Vagina (tissue), 2 donors: ENCODE measurements at places on chromosomes 7 and 10.

DNA sequence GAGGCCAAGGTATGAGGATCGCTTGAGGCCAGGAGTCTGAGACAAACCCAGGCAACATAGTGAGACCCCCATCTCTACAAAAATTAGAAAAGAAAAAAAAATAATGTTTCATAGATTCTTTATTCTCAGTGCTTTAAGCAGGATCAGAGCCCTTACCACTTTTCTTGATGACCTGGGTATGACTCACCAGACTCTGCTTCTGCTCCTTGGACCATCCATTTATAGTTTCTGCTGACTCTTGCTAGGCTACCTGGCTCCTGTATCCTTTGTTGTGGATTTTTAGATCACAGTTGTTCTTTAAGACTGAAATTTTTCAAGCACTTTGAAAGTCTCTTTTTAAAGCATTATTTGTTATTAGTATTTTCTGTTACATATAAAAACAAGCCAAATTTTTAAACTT is 411.1 kb downstream of the GFRA1 start:
- H3K4me1 ChIP-seq: no peaks in the 10 kb centered on the region
- H3K36me3 ChIP-seq: no peaks in the 10 kb centered on the region
- no peak overlapping the region for H3K4me3 ChIP-seq
- no peak for DNase-seq
- no peaks in the 10 kb centered on the region for H3K27me3 ChIP-seq

DNA sequence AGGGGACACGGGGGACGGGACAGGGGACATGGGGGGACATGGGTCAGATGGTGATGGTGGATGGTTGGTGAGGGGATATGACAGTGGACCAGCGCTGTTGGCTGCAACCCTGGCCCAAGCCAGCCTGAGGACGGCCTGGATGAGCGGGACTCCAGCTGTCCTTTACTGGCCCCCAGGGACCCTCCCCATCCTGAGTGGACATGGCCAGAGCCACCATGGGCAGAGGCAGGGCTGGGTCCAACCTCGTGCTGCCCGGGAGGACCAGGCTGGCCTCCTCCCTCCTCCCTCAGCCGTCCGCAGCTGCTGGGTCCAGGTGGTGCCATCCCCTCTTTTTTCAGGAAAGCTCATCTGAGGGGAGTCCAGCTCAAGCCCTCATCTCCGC is 30.4 kb downstream of the GET4 start:
- H3K4me1 ChIP-seq: peaks cover 16% of the 10 kb centered on the region
- no peak for DNase-seq
- no peak overlapping the region for H3K4me3 ChIP-seq

DNA sequence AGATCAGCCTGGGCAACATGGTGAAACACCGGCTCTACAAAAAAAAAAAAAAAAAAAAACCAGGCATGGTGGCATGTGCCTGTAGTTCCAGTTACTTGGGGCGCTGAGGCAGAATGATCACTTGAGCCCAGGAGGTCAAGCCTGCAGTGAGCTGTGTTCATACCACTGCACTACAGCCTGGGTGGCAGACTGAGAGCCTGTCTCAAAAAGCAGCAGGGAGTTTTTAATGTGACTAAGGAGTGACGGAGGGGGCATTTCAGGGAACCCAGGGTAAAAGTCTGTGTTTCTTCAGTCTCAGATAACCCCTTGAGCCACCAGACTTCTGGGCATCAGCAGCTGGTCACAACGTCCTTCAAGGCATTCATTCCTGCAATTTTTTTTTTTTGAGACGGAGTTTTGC is 2.2 kb upstream of the C10orf95 start:
- no peak overlapping the region for H3K27ac ChIP-seq
- no peak for DNase-seq
- no peak overlapping the region for H3K4me3 ChIP-seq
- H3K4me1 ChIP-seq: peaks cover 5% of the 10 kb centered on the region
- H3K27me3 ChIP-seq: no peaks in the 10 kb centered on the region

- no peaks in the 10 kb centered on the region for H3K36me3 ChIP-seq
- H3K27ac ChIP-seq: no peak overlapping the region
- no peak overlapping the region for H3K4me3 ChIP-seq
Measured at GRCh38 chr7:34331102-34331501, 326.9 kb upstream of the NPSR1 start.

GRCh38 chr7:93150200-93150835 is 2.1 kb upstream of the SAMD9L start:
- no peak overlapping the region for H3K27ac ChIP-seq
- no peaks in the 10 kb centered on the region for H3K27me3 ChIP-seq
- no peak for DNase-seq
- no peak overlapping the region for H3K4me3 ChIP-seq

DNA sequence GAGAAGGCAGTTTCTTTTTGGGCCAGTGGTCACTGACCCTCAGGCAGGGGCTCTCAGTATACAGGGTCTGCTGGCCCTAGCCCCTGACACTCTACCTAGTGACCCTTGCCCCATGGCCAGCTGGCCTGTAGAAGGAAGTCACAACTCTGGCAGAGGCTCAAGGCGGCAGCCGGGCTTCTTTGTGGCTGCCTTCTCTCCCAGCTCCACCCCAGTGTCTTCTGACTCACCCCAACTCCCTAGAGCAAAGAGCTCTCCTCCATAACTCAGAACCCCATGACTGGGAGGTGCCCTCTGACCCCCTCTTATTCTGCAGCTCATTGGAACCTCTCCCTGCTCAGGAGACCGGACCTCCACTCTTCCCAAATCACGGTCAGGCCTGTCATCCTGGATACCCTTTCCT is 358.2 kb downstream of the FGFR2 start:
- H3K27ac ChIP-seq: no peak overlapping the region
- no peak for DNase-seq
- no peak overlapping the region for H3K4me3 ChIP-seq
- H3K27me3 ChIP-seq: no peaks in the 10 kb centered on the region

DNA sequence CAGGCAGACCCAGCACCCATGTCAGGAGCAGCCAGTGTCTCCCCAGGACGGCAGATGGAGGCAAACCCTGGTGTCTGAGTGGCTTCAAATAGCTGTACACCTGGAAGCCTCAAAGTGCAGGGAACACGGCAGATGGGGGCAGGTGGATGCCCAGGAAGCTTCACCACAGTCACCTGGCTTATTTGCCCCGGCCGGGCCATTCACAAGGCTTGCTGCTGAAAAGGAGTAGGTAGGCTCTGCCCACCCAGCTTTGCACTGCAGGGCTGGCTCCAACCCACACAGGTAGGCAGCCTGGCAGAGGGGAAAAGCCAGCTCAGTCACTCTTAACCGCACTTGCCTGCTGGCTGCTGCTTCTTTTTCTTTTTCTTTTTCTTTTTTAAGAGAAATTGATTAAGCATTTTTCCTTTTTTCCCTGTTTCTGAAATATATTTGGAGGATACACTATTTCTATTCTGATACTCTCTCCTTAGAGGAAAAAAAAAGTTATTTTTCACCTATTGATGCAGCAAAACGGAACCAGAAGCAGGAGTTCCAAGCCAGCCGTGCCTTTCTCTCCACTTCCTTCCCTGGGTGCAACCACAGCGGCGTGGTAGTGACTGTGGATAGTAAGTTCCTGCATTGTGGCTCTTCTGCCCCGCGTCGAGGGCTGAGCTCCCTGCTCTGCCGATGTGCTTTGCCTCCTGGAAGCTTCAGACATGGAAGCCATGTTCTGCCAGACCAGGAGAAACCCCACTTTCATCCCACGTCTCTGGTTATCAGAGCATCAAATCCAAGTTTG is 118.3 kb downstream of the KLF6 start:
- peaks cover 9% of the 10 kb centered on the region for H3K4me1 ChIP-seq
- no peak for DNase-seq
- H3K27ac ChIP-seq: no peak overlapping the region
- H3K27me3 ChIP-seq: no peaks in the 10 kb centered on the region
- H3K36me3 ChIP-seq: no peaks in the 10 kb centered on the region
- H3K4me3 ChIP-seq: no peak overlapping the region

DNA sequence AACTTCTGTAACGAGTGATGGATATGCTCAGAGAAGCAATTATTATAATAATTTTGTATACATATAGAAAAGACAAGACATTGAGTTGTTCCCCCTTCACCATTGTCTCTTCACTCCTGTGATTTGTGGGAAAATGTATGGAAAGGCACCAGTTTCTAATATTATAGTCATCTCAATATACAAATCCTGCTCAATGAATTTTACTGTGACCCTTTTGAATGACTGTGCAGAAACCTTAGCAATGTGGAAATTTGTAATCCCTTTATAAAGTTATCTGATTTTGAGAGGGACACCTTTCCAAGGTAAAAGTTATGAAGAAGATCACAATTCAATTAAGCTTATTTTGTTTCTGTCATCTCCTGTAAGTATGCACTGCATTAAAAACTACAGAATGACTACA is 74.3 kb upstream of the DKK1 start:
- H3K27ac ChIP-seq: no peak overlapping the region
- H3K4me3 ChIP-seq: no peak overlapping the region
- no peaks in the 10 kb centered on the region for H3K4me1 ChIP-seq
- no peak for DNase-seq
- H3K36me3 ChIP-seq: no peaks in the 10 kb centered on the region
- H3K27me3 ChIP-seq: no peaks in the 10 kb centered on the region

DNA sequence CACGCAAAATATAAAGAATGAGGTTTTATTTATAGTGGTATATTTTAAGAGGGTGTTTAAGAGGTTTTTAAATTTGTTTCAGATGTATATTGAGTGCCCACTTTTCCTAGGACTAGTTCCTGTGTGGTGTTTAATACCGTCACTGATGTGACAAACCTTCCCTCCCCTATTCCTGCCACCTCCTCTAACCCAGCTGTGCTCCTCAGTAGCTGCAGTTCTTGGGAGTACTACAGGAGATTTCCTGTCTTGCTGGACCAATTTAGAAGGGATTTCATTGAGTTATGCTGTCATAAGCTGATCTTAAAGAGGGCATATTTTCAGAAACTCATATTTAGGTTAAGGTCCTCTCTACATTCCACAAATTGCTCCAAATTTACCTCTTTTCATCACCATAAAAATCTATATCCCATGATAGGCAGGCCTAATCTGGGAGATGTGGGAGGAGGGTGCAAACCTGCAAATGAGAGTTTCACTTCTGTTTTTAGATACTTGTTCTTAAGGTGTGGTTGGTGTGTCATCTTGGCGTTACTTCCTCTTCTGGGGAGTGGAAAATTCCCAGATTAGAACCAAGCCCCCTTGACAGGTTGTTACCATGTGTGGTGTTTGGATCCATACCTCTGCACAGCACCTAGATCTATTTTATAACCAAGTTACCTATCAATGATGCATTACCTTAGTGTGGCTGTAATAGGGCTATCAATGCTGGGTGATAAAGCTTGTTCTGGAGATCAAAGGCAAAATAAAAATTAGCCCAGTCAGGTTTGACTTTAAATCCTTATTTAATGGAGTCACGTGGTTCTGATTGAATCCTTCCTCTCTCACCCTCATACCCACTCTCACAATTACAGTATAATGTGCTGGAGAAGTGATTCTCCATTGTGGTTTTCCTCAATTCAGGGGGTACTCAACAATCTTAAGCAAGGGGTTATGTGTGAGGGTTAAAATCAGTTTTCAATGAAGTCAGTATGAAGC is 141.1 kb downstream of the CDK14 start:
- no peaks in the 10 kb centered on the region for H3K36me3 ChIP-seq
- no peak for DNase-seq
- no peaks in the 10 kb centered on the region for H3K27me3 ChIP-seq
- no peak overlapping the region for H3K4me3 ChIP-seq

DNA sequence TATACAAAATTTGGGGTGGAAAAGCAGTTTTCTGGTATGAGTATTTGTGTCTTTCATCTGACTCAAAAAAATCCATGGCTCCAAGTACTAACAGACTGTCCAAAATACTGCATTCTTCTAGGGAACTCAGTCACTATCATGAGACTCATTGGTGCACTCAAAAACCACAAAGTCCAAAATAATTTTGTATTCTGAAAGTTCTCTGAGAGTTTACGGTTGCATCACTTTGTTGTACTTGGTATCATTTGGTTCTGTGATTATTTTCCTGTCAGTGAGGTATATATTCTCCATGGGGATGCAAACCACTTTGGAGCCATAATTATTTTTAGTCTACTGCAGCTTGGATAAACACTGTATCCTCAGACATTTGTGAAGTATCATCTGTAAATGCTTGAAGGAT is 28.0 kb upstream of the CABCOCO1 start:
- H3K27ac ChIP-seq: no peak overlapping the region
- DNase-seq: no peak
- H3K27me3 ChIP-seq: no peaks in the 10 kb centered on the region

DNA sequence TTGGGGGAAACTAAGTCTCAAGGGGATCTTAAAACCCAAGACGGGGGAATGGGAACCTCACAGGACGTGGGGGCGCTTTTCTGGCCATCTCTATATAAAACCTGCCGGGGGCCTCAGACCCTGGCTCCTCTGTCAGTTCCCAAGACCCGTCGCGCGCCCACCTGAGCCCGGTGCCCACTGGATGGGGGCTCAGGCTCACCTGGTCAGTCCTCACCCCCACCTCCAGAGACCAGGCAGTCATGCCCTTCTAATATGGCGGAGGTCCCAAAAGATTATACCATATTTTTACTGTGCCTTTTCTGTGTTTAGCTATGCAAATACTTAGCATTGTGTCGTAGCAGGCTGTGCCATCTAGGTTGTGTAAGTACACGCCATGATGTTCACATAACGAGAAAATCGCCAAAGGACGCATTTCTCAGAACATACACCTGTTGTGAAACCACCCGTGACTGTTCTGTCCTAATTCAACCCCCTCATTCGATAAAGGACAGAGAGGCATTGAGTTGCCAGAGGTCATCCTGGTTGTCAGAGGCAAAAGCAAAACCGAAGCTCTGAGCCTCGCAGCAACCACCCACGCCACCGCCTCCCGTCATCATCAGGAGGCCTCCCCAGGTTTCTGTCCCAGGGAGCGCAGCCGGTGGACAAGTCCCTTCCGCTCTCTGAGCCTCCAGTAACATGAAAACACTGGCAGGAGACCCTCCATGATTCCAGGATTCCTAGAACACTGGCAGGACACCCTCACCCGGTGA is 28.9 kb downstream of the OAT start:
- no peak for DNase-seq
- H3K4me3 ChIP-seq: peak overlapping the region; percentile 54
- no peaks in the 10 kb centered on the region for H3K27me3 ChIP-seq

DNA sequence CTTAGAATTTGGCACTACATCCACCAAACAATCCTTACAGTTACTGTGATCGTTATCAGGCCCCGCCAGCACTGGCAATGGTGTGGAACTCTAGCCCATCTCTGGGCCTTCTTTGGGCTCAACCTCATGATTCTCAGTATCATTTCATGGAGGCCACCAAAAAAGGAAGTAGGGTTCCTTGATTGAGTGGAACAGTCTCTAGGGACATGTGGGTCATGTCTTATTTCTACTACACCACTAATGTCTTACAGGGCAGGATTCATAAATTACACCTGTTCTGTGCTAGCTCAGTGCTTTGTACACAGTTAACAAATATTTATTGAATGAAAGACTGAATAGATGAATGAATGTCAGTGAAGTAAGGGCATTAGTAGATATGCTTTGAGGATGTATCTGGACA is 53.9 kb downstream of the AP3M1 start:
- H3K36me3 ChIP-seq: peaks cover 84% of the 10 kb centered on the region
- no peak overlapping the region for H3K27ac ChIP-seq
- no peak overlapping the region for H3K4me3 ChIP-seq
- H3K27me3 ChIP-seq: no peaks in the 10 kb centered on the region

GRCh38 chr7:2681929-2682799 is 5.8 kb upstream of the AMZ1 start:
- no peak for DNase-seq
- H3K27me3 ChIP-seq: no peaks in the 10 kb centered on the region
- peaks cover 23% of the 10 kb centered on the region for H3K4me1 ChIP-seq

- no peak overlapping the region for H3K27ac ChIP-seq
- no peak for DNase-seq
- no peak overlapping the region for H3K4me3 ChIP-seq
- no peaks in the 10 kb centered on the region for H3K4me1 ChIP-seq
Measured at GRCh38 chr7:156903232-156903909, 10.4 kb upstream of the LMBR1 start.
